ENCODE measurements at places on chromosomes 3 and 15.

- DNase-seq, result no peak
These were observed 26.7 kb downstream of the EAF1 start for GRCh38 chr3:15453991-15454625.

- DNase-seq, result no peak
These were observed 314.3 kb downstream of the CHST2 start for GRCh38 chr3:143433787-143434378.

DNA sequence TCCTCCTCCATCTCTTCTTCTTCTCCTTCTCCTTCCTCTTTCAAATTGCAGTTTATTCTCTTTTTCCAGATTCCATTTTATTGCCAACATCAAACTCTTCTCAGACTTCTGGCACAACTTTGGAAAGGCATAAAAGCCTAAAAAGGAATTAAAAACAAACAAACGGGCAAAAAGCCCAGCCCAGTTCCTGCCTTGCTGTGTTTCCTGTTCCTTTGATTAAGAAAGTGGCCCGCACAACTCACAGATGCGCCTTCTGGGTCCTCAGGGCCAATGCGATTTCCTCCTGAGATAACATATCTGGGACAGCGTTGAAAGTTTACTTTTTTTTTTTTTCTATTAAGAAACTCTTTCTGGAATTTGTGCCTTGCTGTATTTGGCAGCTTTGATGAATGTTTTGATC lies 158.7 kb upstream of the UBE3A start:
- no peak for DNase-seq

DNA sequence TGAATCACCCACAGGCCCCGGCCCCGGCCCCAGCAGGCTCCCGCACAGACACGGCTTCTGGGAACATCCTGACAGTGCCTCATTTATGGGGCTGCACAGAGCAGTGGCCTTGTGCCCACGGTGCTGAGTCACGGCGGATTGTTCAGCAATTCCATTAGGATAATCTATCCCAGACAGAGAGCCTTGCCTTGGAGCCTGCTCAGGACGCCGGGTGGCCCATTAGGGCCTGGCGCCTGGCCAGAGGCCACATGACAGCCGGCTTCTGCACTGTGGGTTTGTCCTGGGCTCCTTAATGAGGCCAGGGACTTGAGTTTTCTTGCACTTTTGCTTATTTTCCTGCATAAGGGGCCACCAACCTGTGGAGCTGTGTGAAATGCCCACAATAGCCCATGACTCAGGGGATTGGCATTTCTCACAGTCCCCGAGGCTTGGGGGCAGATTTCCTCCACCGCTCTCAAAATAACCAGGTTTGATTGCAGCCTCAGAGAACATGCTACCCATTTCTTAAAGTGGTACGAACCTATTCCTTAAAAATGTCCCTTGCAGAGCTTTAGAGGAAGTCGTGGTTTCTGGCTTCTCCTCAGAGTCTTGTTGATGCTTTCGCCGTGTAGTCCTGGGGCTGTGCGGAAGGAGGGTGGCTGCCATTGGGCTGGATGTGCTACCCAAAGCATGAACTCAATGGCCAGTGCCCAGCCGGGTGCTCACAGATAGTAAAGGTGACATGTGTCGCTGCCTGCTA lies 19.0 kb downstream of the SYNM start:
- peak; percentile 69 for DNase-seq

DNA sequence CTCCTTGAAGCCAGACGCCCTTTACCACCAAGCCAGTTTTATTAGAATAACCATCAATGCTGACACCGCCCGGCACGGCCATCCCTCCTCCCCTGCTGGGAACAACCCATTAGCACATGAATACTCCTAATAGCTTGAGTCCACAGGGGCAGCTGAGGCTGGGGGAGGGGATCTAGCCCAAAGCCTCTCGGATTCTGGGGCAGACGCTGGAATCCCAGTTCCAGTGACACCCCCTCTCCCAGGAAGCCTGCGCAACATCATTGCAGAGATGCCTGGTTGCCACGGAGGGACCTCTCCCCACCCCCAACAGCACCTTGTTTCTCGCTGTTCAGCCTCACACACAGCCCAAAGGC lies 1.2 kb upstream of the LINGO1 start:
- no peak for DNase-seq

- DNase-seq, result no peak
These were observed 65.6 kb upstream of the SLC6A1 start for GRCh38 chr3:10926811-10927521.

DNA sequence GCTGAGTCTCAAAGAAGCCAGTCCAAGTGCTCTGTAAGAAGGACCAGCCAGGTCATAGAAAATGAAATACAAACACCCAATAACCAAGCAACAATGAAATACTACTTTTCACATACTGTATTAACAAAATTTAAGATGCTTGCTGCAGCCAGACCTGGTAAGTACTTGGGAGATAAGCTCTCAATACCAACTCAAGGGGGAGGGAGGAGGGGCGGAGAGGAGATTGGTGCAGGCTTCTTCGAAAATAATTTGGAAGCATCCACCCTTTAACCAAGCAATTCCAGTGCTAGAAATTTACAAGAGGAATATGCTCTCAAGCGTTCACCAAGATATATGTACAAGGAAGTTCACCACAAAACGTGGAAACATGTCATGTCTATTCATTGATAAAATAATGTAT lies 7.6 kb upstream of the LRRC2 start:
- no peak for DNase-seq

- no peak for DNase-seq
These were observed 96.3 kb upstream of the IGF1R start for GRCh38 chr15:98551936-98552562.

GRCh38 chr15:31607656-31608055 lies 281.0 kb downstream of the KLF13 start:
- no peak for DNase-seq

GRCh38 chr3:115918900-115919299 lies 295.6 kb downstream of the GAP43 start:
- no peak for DNase-seq

GRCh38 chr3:52401551-52401950 lies 43.4 kb downstream of the SEMA3G start:
- DNase-seq, result no peak

- DNase-seq, result no peak
These were observed 12.1 kb upstream of the MAGI1 start for GRCh38 chr3:66050821-66051220.

DNA sequence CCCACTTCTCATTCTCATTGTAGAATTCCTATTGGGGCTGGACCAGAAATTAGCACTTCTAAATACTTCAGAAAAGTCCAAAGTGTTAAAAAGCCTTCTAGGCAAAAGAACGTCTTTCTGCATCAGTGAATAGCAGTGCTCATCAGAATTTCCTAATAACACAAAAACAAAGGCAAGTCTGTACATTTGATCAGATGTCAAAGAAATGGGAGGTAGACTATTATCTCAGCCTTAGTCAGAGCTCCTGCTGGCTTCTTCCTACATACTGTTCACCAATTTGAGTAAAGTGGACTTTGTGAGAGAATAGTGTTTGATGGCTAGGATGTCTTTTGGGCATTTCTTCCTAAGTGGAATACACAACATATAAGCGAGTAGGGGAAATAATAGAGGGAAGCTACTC lies 48.7 kb downstream of the FOXB1 start:
- DNase-seq, result no peak

DNA sequence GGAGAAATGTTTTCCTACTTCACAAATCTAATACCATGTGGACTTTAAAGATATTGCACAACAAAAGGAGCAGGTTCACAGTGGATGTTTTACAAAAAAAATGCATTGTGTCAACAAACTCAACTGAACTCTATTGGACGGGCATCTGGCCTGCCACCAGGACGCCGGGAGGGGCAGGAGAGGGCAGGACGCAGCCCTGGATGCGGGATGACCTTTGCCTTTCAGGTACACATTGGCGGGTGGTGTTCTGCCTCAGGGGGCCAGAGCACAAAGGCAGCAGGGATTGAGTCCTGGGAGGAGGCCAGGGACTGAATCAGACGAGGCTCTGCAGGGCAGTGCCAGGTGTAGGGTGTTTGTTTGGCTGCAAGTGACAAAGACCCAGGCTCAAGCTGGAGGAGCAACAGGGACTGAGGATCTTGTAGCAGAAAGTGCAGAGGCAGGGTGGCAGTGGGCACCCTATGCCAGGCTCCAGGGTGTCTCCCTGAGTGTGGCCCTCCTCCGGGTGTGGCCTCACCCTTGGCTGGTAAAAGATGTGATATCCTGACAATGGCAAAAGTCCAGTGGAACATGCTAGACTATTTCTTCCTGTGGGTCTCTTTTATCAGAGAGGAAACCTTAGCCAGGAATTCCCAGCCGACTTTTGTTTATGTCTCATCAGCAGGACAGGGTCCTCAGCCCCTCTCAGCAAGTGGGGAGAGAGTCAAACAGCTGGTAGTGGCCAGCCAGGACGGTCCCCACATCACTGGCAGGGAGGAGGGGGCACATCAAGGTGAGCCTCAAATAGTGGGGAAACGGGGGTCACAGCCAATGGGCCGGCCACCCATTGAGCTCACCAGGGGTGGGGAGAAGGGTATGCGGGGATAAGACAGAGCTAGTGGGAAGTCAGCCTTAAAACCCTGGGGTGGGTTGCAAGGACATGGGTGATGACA lies 29.7 kb upstream of the KLF13 start:
- no peak for DNase-seq

GRCh38 chr15:83323296-83323711 lies 38.8 kb upstream of the BNC1 start:
- DNase-seq, result peak; percentile 88

DNA sequence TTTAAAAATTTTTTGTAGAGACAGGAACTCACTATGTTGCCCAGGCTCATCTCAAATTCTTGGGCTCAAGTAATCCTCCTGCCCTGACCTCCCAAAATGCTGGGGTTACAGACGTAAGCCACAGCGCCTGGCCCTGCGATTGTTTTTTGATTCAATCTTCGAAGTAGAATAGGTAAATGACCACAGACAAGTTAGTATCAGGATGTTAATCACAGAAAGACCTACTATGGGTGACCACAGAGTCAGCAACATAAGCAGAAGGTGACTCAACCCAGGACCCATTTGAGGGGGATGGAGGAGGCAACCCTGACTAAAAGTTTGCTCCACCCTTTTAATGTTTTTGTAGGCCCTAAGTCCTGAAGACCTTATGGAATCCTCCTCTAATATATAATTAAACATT lies 10.0 kb upstream of the USP3 start:
- DNase-seq, result no peak

DNA sequence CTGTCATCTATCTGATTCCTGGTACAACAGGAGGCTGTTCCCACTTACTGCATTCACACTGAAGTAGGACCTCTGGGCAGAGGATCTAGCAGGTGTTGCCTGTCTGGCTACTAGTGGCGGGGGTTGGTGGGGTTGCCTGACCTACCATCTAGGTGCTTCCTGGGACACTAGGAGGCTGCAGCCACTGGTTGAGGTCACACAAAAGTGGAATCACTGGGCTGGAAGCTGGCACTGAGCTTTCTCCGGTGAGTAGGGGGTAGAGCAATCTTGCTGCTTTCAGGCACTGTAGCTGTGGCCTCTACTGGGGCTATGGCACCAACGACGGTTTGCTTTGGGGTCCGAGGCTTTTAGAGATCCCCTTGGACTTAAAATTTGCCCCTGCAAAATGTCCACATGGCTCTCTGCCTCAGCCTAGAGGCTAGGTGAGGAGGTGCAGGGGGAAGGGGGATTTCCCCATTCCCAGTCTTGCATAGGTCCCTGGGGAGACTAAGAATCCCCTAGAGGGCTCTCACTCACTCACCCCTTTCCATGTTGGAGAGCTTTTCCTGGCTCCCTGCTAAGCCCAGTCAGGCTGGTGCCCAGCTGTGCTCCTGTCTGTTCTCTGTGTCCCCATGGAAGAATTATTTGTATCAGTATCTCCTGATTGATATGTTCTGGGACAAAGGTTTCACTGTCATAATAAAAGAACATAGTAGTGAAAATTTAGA lies 397.7 kb upstream of the EPHA6 start:
- no peak for DNase-seq

DNA sequence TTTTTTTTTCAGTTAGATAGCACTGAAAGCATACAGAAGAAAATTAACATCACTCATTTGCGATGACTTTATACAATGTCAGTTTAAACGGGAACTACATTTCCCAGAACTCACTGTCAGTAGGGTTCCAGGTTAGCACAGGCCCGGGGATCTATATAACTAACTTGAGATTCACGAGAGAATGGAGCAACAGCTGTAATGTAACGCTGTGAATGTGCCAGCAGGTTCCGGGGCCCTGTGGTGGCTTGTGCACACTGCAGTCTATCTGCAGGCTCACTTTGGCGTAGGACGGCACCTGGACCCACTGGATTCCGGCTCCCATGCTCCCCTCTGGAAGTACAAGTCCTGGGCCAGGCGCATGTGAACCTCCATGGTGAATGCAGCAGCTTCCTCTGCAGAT lies 19.4 kb downstream of the CCR1 start:
- DNase-seq, result no peak

GRCh38 chr15:63500265-63501250 lies 3.8 kb upstream of the USP3 start:
- no peak for DNase-seq

- DNase-seq, result no peak
These were observed 8.7 kb downstream of the KIF7 start for GRCh38 chr15:89646416-89647141.

- DNase-seq, result no peak
These were observed 149.4 kb downstream of the SNRK start for GRCh38 chr3:43435706-43436105.

GRCh38 chr3:194548346-194549321 lies 61.8 kb upstream of the ATP13A3 start:
- no peak for DNase-seq

DNA sequence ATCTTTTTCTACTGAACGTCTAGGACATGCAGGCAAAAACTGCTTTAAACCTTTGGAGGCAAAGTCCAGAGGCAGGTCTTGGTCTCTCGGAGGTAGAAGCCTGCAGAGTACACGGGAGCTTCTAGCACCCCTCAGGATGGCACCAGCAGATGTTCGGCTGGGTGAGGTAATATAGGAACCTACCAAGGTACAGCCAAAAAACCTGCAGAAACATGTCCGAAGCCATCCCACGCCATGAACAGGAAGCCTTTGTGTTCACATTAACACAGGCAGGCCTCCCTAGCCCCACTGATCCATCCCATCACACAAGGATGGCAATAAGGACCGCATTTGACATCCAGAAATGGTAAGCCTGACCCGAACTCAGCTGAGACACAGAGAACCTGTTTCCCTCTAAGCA lies 157.9 kb upstream of the HES1 start:
- DNase-seq, result no peak

DNA sequence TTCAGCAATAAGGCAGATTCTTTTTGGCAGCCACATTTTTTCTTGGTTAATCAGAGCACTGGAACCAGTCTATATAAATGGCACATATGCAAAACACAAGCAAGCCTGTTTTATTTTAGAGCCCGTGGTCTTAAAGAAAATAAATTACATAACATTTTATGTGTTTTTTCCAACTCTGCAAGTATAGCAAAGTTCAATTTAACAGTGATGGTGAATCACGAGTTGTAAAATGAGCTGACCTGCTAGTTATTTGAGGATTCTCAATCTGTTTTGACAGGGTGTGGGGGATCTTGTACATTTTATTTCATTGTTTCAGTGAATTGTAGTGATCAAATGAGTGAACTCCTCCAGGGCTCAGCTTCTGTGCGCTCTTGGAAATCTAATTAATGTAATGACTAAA lies 2.7 kb downstream of the ARHGEF26 start:
- DNase-seq, result no peak

GRCh38 chr3:68458581-68458980 lies 473.8 kb downstream of the TAFA4 start:
- DNase-seq, result no peak

GRCh38 chr3:149547954-149548668 lies 73.6 kb downstream of the TM4SF4 start:
- no peak for DNase-seq
